Esophagus muscularis mucosa (tissue), 4 donors: ENCODE measurements at places on chromosomes 3 and 15. TPM values are rescaled to one million over a fixed set of nuclear protein-coding genes. Genes with fewer than 3 reads are reported as not detected.

- H3K27ac ChIP-seq = no peak overlapping the region
- DNase-seq = no peak
- peaks cover 17% of the 10 kb centered on the region for H3K4me1 ChIP-seq
- no peak overlapping the region for H3K4me3 ChIP-seq
- no peaks in the 10 kb centered on the region for H3K27me3 ChIP-seq
- H3K36me3 ChIP-seq = no peaks in the 10 kb centered on the region
Observed at GRCh38 chr3:38725726-38726419, 76.4 kb upstream of the SCN5A start.

DNA sequence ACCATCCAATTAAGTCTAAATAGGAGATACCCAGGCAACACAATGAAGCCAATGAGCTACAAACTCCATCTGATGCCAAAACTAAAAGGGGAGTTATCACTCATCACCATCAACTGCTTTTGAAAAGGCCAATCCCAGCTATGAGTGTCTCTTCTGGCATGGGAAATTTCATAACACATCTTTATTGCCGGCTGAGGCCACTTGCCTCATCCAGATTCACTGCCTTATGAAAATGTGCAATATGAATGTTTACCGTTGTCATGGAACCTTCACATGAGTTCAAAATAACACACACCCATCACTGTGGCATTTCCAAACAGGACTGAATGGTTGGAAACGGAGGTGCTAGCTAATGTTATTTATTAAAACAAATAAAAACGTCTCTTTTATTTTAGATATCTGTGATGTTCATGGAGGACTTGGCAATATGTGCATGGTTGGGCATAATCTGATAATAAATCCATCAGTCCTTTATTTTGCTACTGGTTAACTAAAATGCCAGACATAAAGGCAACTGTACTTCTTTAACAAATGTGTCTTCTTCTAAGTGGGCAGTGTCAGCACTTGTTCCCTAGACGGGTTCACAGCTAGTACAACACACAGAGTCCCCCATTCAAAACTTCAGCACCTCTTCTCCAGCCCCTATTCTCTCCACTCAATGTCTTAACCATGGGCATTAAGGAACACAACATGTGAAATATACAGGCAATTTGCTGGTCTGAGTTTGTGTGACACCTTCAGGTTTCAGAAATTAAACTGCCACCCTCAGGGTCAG, 143.9 kb downstream of the MAGI1 start:
- DNase-seq = no peak
- H3K4me3 ChIP-seq = no peak overlapping the region
- no peak overlapping the region for H3K27ac ChIP-seq
- H3K36me3 ChIP-seq = no peaks in the 10 kb centered on the region
- H3K27me3 ChIP-seq = no peaks in the 10 kb centered on the region

DNA sequence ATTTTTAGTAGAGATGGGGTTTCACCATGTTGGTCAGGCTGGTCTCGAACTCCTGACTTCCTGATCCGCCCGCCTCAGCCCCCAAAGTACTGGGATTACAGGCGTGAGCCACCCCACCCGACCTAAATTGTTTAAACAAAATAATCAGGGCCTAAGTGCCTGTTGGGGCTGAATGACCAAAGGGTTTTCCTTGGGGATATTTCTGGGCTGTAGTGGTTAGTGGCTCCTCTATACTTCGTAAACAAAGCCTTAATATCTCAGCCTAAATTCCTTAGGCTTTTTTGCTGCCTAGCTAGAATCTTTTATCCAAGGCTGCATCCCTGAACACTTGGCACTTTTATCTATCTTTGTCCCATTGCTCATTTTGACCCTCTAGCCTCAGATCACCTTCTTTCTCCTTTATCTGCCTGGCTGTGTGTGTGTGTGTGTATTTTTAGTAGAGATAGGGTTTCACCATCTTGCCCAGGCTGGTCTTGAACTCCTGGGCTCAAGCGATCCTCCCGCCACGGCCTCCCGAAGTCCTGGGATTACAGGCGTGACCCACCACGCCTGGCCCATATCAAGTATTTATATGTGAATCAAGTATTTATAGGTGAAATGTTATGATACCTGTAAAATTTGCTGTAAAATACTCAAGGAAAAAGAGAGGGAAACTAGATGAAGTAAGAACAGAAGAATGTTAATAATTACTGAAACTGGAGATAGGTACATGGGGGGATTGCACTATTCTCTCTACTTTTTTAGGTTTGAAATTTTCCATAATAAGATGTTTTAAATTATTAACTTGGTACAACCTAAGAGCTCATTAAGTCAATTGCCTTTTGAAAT, 1.8 kb downstream of the NUSAP1 start:
- no peak for DNase-seq
- H3K27me3 ChIP-seq = no peaks in the 10 kb centered on the region
- H3K27ac ChIP-seq = no peak overlapping the region
- H3K4me3 ChIP-seq = no peak overlapping the region

DNA sequence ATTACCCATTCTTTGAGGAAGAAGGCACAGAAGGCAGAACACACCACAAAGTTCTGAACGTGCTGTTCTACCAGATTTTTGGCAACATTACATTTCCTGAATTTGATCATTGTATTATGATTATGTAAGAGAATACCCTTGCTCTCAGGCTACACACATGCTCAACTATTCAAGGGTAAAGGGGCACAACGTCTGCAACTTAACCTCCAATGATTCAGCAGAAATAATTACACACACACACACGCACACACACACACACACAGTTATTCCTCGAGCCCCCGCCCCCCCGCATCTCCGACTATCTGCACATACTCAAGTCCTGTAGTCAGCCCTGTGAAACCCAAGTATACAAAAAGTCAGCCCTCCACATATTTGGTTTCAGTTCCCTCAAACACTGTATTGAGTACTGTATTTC, 26.8 kb downstream of the RPN1 start:
- peaks cover 99% of the 10 kb centered on the region for H3K36me3 ChIP-seq
- H3K4me1 ChIP-seq = peaks cover 46% of the 10 kb centered on the region
- no peak overlapping the region for H3K4me3 ChIP-seq

DNA sequence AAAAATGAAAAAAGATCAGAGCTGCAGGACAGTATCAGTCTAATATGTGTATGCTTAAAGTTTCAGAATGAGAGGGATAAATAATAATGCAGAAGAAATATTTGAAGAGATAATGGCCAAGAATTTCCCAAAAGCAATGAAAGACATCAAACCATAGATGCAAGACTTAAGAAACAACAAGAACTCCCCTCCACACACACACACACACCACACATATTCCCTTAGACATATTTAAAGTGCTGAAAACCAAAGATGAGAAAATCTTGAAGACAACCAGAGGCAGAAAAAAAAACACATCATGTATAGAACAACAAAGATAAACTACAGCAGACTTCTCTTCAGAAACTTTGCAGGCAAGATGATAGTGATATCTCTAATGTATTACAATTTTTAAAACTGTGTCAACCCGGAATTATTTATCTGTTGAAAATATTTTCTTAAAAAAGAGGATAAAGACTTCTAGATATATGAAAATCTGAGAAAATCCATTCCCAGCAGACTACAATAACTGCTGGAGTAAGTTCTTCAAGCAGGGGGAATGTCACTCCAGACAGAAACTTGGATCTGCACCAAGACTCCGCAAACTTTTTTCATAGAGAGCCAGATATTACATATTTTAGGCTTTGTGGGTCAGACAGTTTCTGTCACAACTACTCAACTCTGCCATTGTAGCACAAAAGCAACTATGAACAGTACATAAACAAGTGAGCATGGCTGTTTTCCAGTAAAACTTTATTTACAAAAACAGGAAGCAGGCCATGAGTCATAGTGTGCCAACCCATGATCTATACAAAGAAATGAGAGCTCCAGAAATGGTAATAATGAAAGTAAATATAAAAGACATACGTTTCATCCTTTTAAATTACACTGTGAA, 223.4 kb upstream of the CGNL1 start:
- no peak overlapping the region for H3K4me3 ChIP-seq
- no peak overlapping the region for H3K27ac ChIP-seq
- no peaks in the 10 kb centered on the region for H3K36me3 ChIP-seq
- peaks cover 37% of the 10 kb centered on the region for H3K4me1 ChIP-seq
- no peaks in the 10 kb centered on the region for H3K27me3 ChIP-seq

GRCh38 chr15:80957976-80958375, 31.6 kb downstream of the MESD start:
- peaks cover 4% of the 10 kb centered on the region for H3K36me3 ChIP-seq
- H3K4me1 ChIP-seq = no peaks in the 10 kb centered on the region

GRCh38 chr15:85950101-85950500, 129.6 kb upstream of the AGBL1 start:
- no peaks in the 10 kb centered on the region for H3K36me3 ChIP-seq
- H3K27me3 ChIP-seq = peaks cover 4% of the 10 kb centered on the region
- DNase-seq = no peak
- no peak overlapping the region for H3K27ac ChIP-seq

OR5K2 gene
- not detected for total RNA-seq

DNAH12 gene
- under 0.01 TPM for total RNA-seq
